Activated CD4-positive, alpha-beta T cell treated with anti-CD3 and anti-CD28 coated beads for 4 hours (primary cell): ENCODE measurements at places on chromosomes 13 and 19.

GRCh38 chr13:37905736-37906135, 36.2 kb upstream of the TRPC4 start:
- no peak for DNase-seq

GRCh38 chr13:114244637-114245036, 9.9 kb downstream of the CDC16 start:
- no peak for DNase-seq

DNA sequence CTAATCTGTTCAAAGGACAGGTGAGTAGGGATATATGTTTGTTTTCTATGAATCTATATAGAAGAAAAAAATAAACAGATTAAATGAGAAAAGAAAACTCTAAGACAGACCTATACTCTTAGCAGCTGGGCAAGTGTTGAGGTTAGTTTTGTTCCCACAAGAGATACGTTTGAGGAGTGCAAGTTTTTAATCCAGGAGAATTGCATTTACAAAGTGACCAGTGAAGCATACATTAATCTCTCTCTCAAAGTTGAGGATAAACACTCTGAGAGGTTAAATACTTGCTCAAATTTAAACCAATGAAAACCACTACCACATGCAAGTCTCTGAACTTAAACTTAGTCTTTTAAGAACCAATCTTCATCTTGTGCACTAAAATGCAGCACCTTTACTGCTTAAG, 930.5 kb upstream of the MIR17HG start:
- no peak for DNase-seq

DNA sequence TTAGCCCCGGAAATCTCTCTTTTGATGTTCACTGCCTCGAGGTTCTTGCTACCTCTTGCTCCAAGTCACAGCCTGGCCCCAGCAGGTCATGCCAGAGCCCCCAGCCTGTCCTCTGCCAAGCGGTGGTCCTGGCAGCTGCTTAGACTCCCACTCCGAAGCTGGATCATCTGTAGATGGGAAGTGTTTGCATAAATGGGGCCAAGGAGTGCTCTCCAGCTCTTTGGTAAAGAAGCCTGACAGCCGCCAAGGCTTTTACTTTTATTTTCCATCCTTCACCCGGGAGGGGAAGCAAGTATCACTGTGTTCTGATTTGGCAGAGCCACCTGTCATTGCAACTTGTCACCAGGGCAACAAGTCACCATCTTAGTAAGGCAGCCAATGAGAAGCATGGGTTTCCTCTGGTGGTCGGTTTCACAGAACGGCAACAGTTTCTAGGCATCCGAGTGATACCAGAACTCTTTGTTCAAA, 10.6 kb upstream of the RETN start:
- DNase-seq, result peak; percentile 25
